ENCODE measurements at places on chromosomes 6 and 20.

DNA sequence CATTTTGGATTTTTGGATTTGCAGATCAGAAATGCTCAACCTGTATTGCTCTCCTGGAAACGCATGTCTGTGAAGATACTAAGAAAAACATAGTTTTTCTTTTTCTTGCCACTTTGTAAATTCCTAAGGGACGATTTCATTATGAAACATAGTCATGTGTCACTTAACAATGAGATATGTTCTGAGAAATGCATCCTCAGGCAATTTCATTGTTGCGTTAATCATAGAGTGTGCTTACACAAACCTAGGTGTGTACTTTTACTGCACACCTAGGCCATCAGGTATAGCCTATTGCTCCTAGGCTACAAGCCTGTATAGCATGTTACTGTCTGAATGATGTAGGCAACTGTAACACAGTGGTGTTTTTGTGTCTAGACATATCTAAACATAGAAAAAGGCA is 13.4 kb upstream of the THEMIS start:
- DNase-seq = no peak

DNA sequence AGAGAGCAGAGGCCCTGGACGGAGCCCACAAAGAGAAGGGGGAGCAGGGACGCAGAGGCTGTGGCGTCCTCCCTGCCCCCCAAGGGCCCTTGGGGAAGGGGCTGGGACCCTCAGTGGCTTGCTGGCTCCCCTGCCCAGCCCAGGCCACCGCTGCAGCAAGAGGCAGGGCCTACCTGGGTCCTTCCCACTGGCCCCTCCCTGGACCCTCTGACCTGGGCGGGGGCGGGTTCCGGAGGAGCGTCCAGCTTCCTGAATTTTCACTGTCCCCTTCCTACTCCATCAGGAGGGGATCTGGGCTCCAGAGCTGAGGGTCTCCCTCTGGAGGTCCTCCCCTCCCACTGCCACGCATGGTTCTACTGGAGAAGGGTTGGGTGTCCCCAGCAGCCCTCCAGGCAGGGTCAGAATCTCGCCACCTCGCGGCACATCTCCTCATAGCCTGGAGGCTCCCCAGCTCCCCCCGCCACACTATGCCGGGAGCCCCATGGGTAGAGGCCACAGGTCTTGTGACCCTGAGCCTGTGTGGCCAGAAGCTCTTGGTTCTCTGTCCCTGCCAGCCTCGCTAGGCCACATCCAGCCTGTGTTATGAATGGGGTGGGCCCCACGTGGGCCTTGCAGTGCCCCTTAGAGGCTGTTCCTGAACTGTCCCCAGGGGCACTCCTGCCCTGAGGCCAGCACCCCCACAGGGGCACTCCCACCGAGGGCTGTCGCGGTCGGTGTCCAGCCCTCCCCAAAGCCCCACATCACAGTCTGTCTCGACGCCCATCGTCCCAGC is 1.0 kb upstream of the SOX18 start:
- no peak for DNase-seq

- DNase-seq = no peak
Measured at GRCh38 chr20:16222859-16223411, 350.3 kb downstream of the KIF16B start.

GRCh38 chr6:137700161-137700560 is 166.9 kb upstream of the TNFAIP3 start:
- DNase-seq = no peak

GRCh38 chr20:17171746-17172280 is 55.0 kb upstream of the PCSK2 start:
- no peak for DNase-seq

DNA sequence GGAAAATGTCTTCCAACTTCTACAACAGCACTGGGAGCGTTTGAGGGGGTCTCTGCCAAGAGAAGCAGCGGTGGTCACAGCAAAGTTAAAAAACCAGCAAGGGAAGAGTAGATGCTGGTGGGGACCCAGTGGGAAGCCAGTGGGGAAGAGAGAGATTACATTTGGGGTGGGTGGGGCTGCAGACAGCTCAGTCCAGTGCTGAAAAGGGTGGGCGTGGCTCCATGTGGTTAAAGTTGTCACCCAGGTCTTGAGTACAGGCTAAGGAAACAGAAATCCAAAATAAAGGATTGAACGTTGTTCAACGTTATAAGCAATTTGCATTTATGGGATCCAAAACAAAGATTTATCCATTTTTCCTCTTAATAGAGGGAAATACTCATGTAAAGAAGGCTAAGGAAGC is 106.3 kb upstream of the LY86 start:
- no peak for DNase-seq

GRCh38 chr6:113110211-113110610 is 746.9 kb upstream of the MARCKS start:
- no peak for DNase-seq

DNA sequence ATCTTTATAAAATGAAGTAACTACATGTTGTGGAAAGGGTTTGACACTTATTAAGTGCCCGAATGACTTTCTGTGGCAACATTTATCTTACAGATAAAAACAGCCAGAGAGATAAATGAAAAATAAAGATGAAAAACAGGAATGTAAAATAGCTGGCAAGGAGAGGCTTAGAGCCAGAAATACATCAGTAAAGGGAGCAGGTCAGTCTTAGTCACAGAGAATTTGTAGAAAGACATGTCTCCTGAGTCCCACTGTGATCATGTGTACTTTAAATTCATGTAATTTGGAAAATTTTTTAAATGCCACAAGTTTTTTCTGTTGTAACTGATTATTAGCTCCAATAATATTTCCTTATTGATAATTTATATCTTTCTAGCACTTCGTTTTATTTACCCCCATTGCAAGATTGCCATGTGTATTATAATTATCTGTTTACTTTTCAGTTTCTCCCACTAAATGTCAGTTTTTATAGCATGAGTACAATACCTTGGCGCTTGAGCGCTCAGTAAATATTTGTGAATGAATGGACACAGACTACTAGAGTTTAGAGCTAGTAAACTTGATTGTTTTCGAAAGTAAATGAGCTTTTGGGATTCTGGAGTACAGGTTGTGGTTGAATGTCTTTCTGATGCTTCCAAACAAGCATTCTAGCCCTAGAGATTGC is 15.2 kb downstream of the TAB2 start:
- DNase-seq = no peak

DNA sequence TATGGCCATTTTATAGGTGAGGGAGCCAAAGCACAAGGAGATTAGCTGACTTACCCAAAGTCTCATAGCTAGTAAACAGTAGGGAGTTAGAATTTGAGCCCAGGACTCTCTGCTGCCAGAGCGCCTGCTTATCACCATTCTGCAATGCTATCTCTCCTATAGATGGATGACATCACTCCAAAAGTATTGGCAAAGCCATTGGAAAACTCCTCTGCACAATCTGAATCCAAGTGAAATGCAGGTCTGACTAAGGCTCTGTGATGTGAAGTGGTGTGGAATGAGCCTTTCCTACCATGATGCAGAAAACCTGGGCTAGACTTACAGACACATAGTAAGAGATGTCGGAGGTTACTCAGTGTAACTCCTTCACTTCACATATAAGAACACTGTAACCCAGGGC is 106.3 kb downstream of the GRM1 start:
- no peak for DNase-seq

- DNase-seq = no peak
Measured at GRCh38 chr20:44689809-44690208, 25.4 kb upstream of the CCN5 start.

GRCh38 chr6:92024110-92024509 is 1395.2 kb downstream of the EPHA7 start:
- DNase-seq = no peak

DNA sequence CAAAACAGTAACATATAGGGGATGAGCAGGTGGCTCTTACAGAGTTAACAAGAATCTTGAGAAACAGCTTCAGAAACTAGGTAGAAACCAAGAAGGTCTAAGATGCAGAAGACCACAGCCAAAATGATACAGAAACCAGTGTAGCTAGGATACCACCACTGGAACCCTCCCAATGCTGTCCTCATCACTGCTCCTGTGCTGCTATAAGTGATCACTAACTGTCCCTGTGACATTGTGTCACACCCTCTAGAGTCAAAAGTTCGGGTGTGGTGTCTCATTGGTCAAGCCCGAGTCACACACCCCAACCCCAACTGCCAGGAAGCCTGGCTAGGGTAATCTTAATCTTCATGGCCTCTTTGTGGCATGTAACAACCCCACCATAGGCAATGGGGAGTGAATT is 153.1 kb downstream of the RCAN2 start:
- no peak for DNase-seq

DNA sequence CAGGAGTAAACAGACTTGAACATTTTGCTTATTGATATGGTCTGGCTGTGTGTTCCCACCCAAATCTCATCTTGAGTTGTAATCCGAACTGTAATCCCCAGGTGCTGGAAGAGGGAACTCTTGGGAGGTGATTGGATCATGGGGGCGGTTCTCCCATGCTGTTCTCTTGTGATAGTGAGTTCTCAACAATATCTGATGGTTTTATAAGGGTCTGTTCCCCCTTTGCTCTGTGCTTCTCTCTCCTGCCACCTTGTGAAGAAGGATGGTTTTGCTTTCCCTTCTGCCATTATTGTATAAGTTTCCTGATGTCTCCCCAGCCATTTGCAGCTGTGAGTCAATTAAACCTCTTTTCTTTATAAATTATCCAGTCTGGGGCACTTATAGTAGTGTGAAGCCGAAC is 40.0 kb downstream of the MYLIP start:
- DNase-seq = no peak

DNA sequence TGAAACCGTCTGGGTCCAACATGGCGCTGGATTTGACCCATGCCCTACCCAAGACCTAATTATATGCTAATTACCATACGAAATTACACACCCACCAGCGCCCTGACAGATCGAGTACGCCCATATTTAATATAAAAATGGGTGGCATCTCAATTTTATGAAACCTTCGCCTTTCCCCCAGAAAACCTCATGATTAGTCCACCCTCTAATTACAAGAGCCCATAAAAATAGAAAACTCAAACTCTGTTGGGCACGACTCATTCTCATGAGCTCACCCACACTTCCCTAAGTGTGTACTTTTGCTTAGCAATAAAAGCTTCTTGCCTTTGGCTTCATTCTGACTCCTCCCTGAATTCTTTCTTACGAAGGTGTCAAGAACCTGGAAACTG is 136.4 kb downstream of the OR2B2 start:
- DNase-seq = no peak

DNA sequence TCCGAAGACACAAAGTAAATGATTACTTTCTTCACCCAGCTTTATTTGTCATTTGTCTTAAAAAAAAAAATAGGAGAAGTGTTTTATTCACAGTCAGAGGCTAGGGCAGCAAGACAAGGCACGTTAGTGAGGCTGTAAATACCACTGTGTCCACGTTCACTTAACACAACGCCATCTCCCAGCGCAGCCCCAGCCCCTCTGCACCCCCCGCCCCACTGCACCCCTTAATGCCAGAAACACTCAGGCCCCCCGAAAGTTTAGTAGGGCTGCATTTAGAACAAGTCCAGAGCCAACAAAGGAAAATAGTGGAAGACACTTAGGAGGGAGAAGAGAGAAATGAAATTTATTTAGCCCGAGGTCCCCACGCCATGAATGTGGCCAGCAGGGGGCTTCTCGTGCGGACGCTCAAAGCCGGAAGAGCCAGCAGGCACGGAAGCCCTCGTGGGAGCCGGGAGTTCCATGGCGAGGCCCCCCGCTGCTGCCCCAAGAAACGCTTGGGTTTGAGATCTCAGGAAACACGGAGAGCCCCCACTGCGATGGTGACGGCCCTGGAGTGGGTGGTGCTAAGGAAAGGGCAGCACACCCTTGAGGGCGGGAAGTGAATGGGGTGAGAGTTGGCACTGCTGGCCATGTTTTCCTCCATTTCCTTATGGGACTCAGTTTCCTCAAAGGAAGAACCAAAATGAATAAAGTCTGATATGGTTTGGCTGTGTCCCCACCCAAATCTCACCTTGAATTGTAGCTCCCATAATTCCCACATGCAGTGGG is 50.2 kb downstream of the IYD start:
- DNase-seq = no peak

- no peak for DNase-seq
Measured at GRCh38 chr6:70508953-70509352, 57.8 kb upstream of the SDHAF4 start.

- DNase-seq = no peak
Measured at GRCh38 chr20:42338294-42339201, 720.4 kb upstream of the CHD6 start.
